ENCODE measurements at places on chromosomes 13 and 19. TPM values are rescaled to one million over a fixed set of nuclear protein-coding genes. Genes with fewer than 3 reads are reported as not detected.
A peak's percentile ranks its signal among the peaks of the same experiment; 100 is the strongest.

DNA sequence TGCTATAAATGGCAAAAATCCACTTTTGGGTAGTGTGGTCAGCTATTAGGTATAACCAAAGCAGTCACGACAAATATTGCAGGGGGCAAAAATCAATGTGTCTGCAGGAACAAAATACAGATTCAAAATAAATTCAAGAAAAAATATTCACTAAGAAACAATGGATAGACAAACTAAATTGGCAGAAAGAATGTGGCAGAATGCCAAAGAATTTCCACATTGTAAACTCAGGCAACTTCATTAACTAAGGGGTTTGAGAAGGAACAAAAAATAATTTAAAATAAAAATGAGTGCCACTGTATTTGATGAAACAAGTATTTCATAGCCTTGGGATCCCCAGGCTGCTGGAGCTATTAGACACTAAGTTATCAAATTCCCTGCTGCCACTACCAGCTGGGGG lies 193.1 kb downstream of the VWA8 start:
- no peaks in the 10 kb centered on the region for H3K4me1 ChIP-seq
- no peaks in the 10 kb centered on the region for H3K27me3 ChIP-seq
- no peak overlapping the region for H3K27ac ChIP-seq

DNA sequence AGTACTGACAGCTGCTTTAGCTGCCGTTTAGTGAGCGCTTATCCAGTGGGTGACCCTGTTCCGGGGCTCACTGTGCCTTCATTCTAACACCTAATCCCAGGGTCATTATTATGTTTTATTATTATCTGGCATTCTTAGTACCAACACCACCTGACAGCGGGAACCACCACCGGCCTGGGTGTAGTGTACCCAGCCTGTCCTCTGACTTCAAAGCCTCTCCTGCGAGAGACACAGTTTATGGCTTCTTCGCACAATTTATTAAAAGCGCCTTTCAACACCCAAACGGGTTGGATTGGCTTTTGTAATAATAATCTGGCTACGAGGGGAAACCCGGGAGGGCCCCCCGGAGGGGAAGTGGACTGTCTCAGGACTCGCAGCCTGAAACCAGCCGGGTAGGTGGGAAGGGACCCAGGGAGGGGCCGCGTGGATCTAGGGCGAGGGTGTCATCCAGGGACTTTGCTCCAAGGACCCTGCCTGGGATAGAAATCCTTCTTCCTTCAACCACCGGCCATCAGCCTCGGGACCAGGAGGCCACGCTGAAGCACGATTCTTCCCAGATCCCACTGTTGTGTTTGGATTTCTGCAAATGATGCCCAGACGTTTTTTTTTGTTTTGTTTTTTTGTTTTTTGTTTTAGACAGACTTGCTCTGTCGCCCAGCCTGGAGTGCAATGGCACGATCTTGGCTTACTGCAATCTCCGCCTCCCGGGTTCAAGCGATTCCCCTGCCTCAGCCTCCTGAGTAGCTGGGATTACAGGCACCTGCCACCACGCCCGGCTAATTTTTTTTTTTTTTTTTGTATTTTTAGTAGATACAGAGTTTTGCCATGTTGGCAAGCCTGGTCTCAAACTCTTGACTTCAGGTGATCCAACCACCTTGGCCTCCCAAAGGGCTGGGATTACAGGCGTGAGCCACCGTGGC lies 1.6 kb upstream of the ZBTB7A start:
- DNase-seq: no peak
- peaks cover 12% of the 10 kb centered on the region for H3K36me3 ChIP-seq
- H3K4me1 ChIP-seq: peaks cover 17% of the 10 kb centered on the region
- peak overlapping the region; percentile 95 for H3K27ac ChIP-seq
- H3K4me3 ChIP-seq: peak overlapping the region; percentile 52
- H3K27me3 ChIP-seq: no peaks in the 10 kb centered on the region

The PSG3 gene
- total RNA-seq: not detected

The KPTN gene
- 5.1 TPM for total RNA-seq

The ARRDC5 gene
- 28.6 TPM for total RNA-seq

The VSTM1 gene
- 1.7 TPM for total RNA-seq

The ZNF616 gene
- 9.0 TPM for total RNA-seq

The DNAAF3 gene
- total RNA-seq: not detected

Measured in naive thymus-derived CD4-positive, alpha-beta T cell (primary cell).